ENCODE measurements at places on chromosomes 3 and 15. TPM values are rescaled to one million over a fixed set of nuclear protein-coding genes. Genes with fewer than 3 reads are reported as not detected.

The ZNF774 gene
- polyA plus RNA-seq: not detected

DNA sequence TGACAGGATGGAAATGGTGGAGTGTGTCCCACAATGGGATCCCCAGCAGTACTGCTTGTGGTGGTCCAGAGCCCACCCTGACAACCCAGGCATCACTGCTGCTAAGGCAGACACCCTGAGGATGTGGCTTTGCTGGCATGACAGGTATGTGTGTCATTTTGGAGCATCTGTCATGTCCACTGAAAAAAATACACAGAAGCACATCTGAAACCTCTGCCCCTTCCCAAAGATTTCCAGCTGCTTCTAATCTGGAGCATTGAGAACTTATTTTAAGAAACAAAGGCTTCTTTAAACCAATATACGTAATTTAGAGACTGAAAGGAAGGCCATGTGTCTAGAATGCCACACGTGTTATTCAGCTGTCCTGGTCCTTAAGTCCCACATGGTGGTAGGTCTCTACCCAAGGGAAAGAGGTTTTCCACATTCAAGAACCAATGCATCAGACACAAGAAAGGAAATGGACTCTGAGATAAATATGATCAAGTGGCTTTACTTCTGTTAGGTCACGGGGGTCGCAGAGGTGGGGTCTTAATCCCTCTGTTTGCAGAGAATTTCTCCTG, 88.3 kb downstream of the PDZRN3 start:
- no peak for DNase-seq

DNA sequence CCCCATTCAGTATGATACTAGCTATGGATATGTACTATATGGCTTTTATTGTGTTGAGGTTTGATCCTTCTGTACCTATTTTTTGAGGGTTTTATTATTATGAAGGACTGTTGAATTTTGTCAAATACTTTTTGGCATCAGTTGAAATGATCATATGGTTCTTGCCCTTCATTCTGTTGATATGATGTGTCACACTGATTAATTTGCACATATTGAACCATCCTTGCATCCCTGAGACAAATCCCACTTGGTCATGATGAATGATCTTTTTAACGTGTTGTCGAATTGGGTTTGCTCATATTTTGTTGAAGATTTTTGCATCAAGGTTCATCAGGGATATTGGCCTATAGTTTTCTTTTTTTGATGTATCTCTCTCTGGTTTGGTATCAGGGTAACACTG, 61.0 kb downstream of the RASA2 start:
- no peak for DNase-seq

GRCh38 chr15:47415539-47415971, 301.8 kb upstream of the SEMA6D start:
- DNase-seq: no peak

DNA sequence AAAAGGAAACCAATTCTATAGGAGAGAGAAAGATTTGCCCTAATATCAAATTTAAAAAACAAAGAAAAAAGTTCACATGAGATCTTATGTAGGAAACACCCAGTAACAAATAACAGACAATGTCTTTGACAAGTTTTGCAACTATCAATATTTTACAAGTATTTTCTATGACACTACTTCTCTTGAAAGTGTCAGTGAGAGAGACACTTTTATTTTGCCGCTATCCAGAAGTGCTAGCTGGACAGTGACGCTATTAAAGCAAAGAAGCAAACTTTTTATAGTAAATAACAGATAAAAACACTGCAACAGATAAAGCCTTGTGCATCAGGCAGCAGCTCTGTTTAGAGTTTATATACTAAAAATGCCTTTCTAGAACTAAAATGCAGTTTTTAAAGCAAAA, 13.3 kb downstream of the LYSMD2 start:
- no peak for DNase-seq

- DNase-seq: no peak
These were observed 13.7 kb downstream of the ACSBG1 start for GRCh38 chr15:78220713-78221112.

Data from CD14-positive monocyte (primary cell).